Endothelial cell of umbilical vein (primary cell): ENCODE measurements at places on chromosomes 3 and 15. TPM values are rescaled to one million over a fixed set of nuclear protein-coding genes. Genes with fewer than 3 reads are reported as not detected.

GRCh38 chr3:6709178-6709577, 151.7 kb upstream of the GRM7 start:
- no peaks in the 10 kb centered on the region for H3K36me3 ChIP-seq
- no peak overlapping the region for H3K4me3 ChIP-seq

DNA sequence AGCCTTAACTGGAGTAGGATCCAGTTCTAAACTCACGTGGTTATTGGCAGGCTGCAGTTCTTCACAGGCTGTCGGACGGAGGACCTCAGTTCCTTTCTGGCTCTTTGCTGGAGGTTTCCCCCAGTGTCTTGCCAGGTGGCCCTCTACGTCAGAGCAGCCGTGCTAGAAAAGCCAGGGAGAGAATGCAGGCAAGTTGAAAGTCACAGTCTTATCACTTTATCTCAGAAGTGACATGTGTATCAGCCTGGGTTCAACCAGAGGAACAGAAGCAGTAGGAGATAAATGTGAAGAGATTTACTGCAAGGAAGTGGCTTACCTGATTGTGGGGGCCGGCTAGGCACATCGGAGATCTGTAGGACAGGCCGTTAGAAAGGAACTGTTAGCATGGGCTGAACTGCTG, 125.3 kb upstream of the BNIP2 start:
- peaks cover 12% of the 10 kb centered on the region for H3K27me3 ChIP-seq
- no peaks in the 10 kb centered on the region for H3K4me1 ChIP-seq
- H3K4me3 ChIP-seq: no peak overlapping the region
- DNase-seq: no peak

GRCh38 chr3:13655061-13655913, 106.4 kb downstream of the FBLN2 start:
- H3K4me3 ChIP-seq: no peak overlapping the region
- H3K36me3 ChIP-seq: no peaks in the 10 kb centered on the region
- H3K4me1 ChIP-seq: no peaks in the 10 kb centered on the region
- H3K27ac ChIP-seq: no peak overlapping the region
- no peaks in the 10 kb centered on the region for H3K27me3 ChIP-seq

DNA sequence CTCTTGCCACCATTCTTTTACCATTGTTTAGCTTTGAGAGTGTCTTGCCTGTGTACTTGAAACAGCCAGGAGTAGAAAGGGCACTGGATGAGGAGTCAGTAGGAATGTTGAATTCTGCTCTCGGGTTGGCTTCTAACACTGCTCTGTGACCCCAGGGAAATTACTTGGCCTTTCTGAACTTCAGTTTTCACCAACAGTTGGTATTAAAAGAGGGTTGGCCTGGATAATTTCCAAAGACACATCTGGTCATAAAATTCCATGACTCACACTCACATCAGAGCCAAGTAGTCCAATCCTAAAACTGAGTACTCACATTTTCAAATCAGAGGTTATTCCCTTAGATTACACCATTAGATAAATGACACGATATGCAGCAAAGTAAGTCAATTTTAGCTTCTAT, 141.6 kb downstream of the ECT2 start:
- DNase-seq: peak; percentile 72
- H3K36me3 ChIP-seq: no peaks in the 10 kb centered on the region
- H3K27me3 ChIP-seq: no peaks in the 10 kb centered on the region
- H3K27ac ChIP-seq: no peak overlapping the region
- H3K4me3 ChIP-seq: no peak overlapping the region

DNA sequence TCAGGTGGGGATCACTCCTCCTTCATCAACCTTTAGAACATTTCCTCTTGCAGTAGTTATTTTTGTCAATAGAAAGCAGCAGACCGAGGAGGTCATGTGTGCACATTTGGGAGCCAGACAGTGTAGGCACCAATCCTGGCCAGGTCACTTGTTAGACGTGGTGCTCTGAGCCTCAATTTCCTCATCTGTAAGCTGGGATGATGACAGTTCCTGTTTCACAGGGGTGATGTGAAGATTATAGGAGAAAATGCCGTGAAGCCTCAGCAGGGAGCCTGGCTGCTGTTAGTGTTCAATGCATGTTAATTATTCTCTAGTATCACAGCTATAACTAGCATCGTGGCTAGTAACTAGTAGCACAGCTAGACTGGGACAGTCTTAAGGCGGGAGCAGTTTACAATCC, 64.7 kb downstream of the ATP2B2 start:
- no peak overlapping the region for H3K4me3 ChIP-seq
- no peak overlapping the region for H3K27ac ChIP-seq
- H3K4me1 ChIP-seq: peaks cover 4% of the 10 kb centered on the region
- no peaks in the 10 kb centered on the region for H3K27me3 ChIP-seq

DNA sequence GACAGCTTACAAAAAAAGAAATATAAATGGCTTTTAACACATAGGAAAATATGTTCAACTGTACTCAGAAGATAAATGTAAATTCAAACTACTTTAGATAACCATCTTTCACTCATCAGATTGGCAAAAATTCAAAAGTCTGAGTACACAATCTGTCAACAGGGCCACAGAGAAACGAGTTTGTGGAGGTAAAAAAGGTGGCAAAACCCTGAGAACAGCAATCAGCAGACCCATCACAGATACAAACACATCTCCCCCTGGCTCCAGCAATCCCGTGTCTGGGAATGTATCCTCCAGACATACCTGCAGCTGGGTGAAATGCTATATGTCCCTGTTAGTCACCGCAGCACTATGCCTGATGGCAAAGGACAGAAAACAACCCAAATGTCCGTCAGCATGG, 149.5 kb downstream of the OSBPL10 start:
- H3K27ac ChIP-seq: no peak overlapping the region
- H3K4me3 ChIP-seq: no peak overlapping the region
- no peaks in the 10 kb centered on the region for H3K36me3 ChIP-seq
- H3K4me1 ChIP-seq: no peaks in the 10 kb centered on the region

DNA sequence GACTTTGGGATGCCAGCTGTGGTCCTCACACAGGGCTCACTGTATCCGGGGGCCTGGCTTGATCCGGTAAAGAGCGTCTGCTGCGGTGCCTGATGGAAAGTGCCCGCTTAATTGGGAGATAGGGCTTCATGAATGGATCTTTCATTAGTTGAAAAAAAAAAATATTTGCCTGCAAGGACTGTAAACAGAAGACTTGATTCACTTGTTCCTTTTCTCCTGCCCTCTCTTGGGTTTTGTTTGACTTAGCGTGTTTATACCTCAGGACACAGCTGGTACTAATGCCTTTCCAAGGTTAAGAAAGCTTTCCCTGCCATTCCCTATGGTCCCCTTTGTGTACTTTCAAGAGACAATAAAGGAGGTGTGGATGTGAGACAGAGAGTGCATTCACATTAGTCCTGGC, 493.3 kb downstream of the LPP start:
- H3K27ac ChIP-seq: no peak overlapping the region
- no peaks in the 10 kb centered on the region for H3K36me3 ChIP-seq
- peaks cover 3% of the 10 kb centered on the region for H3K4me1 ChIP-seq
- no peak overlapping the region for H3K4me3 ChIP-seq
- no peak for DNase-seq

DNA sequence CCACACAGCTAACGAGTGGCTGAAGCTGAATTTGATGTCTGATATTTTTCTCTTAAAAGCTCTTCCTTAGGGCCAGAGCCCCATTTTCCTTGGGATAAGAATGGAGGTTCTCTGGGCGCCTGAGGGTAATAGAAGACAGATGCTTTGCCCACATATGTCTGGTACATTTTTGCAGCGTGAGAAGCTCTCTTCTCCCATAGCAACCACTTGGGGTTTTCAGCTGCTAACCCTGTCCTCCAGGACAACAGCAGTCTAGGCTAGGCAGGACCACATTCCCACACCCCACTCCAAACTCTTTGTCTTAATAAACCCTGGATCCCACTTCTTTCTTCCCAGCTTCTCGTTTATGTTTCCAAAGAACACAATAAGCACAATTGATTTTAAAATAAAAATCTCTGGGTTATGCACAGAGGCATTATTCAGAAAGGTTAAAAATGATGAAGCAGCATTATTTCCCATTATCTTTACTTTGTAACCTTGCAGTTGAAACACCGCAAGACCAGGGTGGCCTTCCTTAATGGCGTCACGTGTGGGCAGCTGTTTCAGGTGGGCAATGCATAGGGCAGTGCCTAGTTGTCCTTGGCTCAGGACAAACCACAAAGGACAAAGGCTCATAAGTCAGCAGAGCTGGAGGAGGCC, 56.5 kb upstream of the NTRK3 start:
- no peak overlapping the region for H3K4me3 ChIP-seq
- no peaks in the 10 kb centered on the region for H3K27me3 ChIP-seq
- H3K36me3 ChIP-seq: no peaks in the 10 kb centered on the region
- no peak overlapping the region for H3K27ac ChIP-seq
- H3K4me1 ChIP-seq: no peaks in the 10 kb centered on the region
- no peak for DNase-seq

DNA sequence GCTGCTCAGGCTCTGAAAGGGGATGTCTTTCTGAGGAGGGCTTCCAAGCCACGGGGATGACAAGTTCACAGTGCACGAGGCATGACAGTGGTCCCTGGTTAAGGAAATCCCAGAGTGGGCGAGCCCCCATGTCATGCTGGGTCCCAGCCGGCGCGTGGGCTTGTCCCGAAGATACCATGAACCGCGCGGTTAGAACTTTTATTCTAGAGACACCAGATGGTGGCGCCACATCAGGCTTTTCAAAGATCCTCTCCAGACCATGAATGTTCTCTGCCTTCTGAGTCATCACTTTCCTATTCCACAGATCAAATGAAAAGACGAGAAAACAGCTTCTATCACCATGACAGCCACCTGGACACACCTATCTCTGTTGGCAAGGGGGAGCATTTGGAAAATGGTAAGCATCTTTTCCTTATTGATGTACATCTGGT, 227.8 kb upstream of the LYSMD4 start:
- DNase-seq: no peak
- no peak overlapping the region for H3K27ac ChIP-seq
- no peaks in the 10 kb centered on the region for H3K27me3 ChIP-seq
- H3K4me1 ChIP-seq: no peaks in the 10 kb centered on the region

SCN5A gene
- polyA plus RNA-seq: 2.7 and 3.1 TPM in 2 replicates

GADL1 gene
- polyA plus RNA-seq: not detected in 2 replicates

AHSG gene
- polyA plus RNA-seq: not detected in 2 replicates
